Panc1 (cell line): ENCODE measurements at places on chromosomes 2 and 18. TPM values are rescaled to one million over a fixed set of nuclear protein-coding genes. Genes with fewer than 3 reads are reported as not detected.
A peak's percentile ranks its signal among the peaks of the same experiment; 100 is the strongest.

GRCh38 chr2:177778472-177778871 is 294.1 kb downstream of the PDE11A start:
- DNase-seq, result no peak
- no peak overlapping the region for H3K27ac ChIP-seq
- H3K4me1 ChIP-seq, result no peaks in the 10 kb centered on the region
- no peak overlapping the region for H3K4me3 ChIP-seq
- H3K36me3 ChIP-seq, result no peaks in the 10 kb centered on the region

- no peak overlapping the region for H3K4me3 ChIP-seq
- peaks cover 45% of the 10 kb centered on the region for H3K36me3 ChIP-seq
- peak overlapping the region; percentile 100 for H3K27ac ChIP-seq
- H3K27me3 ChIP-seq, result no peaks in the 10 kb centered on the region
- H3K4me1 ChIP-seq, result peaks cover 98% of the 10 kb centered on the region
These were observed 12.9 kb downstream of the FHL2 start for GRCh38 chr2:105385731-105386540.

DNA sequence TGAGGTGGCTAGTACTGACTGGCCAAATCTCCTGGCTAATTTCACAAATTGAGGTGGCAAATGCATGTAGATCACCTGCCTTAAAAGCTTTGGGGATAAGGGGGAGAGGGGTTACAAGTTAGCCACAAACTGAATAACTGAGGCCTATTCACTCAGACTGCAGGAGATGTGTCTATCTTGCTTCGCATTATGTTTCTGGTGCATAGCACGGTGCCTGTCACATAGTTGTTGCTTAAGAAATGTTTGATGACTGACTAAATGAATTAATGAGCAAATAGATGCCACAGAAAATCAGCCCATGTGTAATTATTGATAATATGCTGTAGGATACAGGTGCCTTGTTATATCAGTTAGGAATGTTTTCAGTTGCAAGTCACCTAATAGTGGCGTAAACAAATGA is 12.5 kb upstream of the SLC40A1 start:
- DNase-seq, result no peak
- H3K27me3 ChIP-seq, result no peaks in the 10 kb centered on the region
- no peak overlapping the region for H3K27ac ChIP-seq
- H3K4me3 ChIP-seq, result no peak overlapping the region

- no peak for DNase-seq
- H3K27ac ChIP-seq, result no peak within 1 kb of the TSS
- no peaks in the 10 kb centered on the region for H3K36me3 ChIP-seq
- peak within 1 kb of the TSS; percentile 19 for H3K4me3 ChIP-seq
- H3K27me3 ChIP-seq, result no peaks in the 10 kb centered on the region
- no peaks in the 10 kb centered on the region for H3K4me1 ChIP-seq
These were observed at the start of gene KCNE4 for GRCh38 chr2:223051693-223052289. TSS of gene KCNE4 (plus strand) at chr2:223052190. CDS start at chr2:223052831, 641 bp downstream.

DNA sequence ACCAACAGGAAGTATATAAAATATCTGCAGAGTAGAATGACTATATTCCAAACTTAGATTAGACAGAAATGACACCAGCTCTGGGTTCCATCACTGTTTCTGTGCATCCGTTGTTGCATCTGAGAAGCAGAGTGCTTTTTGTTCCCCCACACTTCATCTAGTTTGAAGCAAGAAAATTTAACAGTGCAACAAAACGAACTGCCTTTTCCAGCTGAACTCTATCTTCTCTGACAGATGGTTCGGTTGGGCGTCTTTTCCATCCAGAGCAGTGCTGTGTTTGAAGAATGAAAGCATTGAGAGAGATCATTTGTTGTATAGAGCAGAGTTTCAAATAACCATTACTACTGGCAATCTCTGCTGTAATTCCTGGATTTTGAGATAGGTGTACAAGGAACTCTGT is 757.5 kb downstream of the DPP10 start:
- H3K27me3 ChIP-seq, result no peaks in the 10 kb centered on the region
- no peak overlapping the region for H3K4me3 ChIP-seq
- no peaks in the 10 kb centered on the region for H3K36me3 ChIP-seq
- H3K4me1 ChIP-seq, result no peaks in the 10 kb centered on the region

- no peaks in the 10 kb centered on the region for H3K4me1 ChIP-seq
- no peak overlapping the region for H3K4me3 ChIP-seq
- H3K27ac ChIP-seq, result no peak overlapping the region
- H3K36me3 ChIP-seq, result no peaks in the 10 kb centered on the region
- H3K27me3 ChIP-seq, result no peaks in the 10 kb centered on the region
These were observed 459.5 kb downstream of the ARHGAP15 start for GRCh38 chr2:143588746-143589145.

GRCh38 chr2:74357627-74358026 is 14.4 kb upstream of the SLC4A5 start:
- H3K27me3 ChIP-seq, result no peaks in the 10 kb centered on the region
- H3K4me1 ChIP-seq, result no peaks in the 10 kb centered on the region
- H3K36me3 ChIP-seq, result no peaks in the 10 kb centered on the region; the same call in none of the 2 replicates
- DNase-seq, result no peak
- H3K27ac ChIP-seq, result no peak overlapping the region

GRCh38 chr2:68809324-68810240 is 61.6 kb downstream of the BMP10 start:
- H3K36me3 ChIP-seq, result no peaks in the 10 kb centered on the region
- H3K27ac ChIP-seq, result no peak overlapping the region
- H3K4me1 ChIP-seq, result no peaks in the 10 kb centered on the region
- no peak for DNase-seq
- no peak overlapping the region for H3K4me3 ChIP-seq

- H3K27me3 ChIP-seq, result no peaks in the 10 kb centered on the region; the same call in 1 of the 2 replicates
- no peak overlapping the region for H3K4me3 ChIP-seq
- no peak for DNase-seq
- no peaks in the 10 kb centered on the region for H3K4me1 ChIP-seq
- no peak overlapping the region for H3K27ac ChIP-seq
These were observed 4.2 kb downstream of the RNF152 start for GRCh38 chr18:61888622-61889021.

DNA sequence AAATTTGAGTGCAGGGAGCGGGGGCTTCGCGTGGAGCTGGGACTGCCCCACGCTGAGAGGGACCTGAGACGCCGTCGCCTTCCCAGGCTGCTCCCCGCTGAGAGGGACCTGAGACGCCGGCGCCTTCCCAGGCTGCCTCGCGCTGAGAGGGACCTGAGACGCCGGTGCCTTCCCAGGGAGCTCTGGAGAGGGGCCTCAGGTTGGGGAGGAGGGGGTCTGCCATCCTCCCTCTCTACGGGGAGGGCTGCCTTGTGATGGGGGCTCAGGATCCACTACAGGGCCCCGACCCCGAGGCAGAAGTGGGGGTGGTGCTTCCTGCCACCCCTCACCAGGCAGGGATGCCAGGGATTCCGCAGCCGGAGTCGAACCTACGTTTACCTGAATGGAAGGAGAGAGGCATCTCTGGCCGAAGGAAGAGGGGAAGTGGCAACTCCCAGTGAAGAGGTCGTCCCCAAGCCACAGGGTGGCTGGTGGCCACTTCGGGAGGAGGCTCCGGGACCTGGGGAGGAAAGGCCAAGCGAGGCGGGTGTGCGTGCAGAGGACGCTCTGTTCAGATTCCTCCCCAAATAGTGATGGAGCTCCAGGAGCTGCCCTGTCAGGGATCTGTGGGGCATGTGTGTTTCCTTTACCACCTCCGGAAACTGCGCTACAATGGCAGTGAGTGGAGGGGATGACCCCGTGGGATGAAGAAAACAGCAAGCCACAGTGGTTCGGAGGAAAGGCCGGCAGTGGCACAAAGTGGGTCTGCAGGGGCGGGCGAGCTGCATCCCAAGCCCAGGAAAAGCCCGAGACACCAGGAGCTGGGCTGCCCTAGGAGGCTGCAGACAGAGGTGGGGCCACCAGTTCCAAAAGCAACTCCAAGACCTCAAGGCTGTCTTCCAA is 108.2 kb upstream of the CTDP1 start:
- no peak overlapping the region for H3K27ac ChIP-seq
- no peaks in the 10 kb centered on the region for H3K4me1 ChIP-seq
- no peak for DNase-seq
- H3K4me3 ChIP-seq, result no peak overlapping the region
- H3K36me3 ChIP-seq, result no peaks in the 10 kb centered on the region

- no peaks in the 10 kb centered on the region for H3K27me3 ChIP-seq
- H3K36me3 ChIP-seq, result no peaks in the 10 kb centered on the region
- H3K4me1 ChIP-seq, result no peaks in the 10 kb centered on the region
- H3K27ac ChIP-seq, result no peak overlapping the region
These were observed 52.1 kb upstream of the ACAA2 start for GRCh38 chr18:49865401-49865800.

DNA sequence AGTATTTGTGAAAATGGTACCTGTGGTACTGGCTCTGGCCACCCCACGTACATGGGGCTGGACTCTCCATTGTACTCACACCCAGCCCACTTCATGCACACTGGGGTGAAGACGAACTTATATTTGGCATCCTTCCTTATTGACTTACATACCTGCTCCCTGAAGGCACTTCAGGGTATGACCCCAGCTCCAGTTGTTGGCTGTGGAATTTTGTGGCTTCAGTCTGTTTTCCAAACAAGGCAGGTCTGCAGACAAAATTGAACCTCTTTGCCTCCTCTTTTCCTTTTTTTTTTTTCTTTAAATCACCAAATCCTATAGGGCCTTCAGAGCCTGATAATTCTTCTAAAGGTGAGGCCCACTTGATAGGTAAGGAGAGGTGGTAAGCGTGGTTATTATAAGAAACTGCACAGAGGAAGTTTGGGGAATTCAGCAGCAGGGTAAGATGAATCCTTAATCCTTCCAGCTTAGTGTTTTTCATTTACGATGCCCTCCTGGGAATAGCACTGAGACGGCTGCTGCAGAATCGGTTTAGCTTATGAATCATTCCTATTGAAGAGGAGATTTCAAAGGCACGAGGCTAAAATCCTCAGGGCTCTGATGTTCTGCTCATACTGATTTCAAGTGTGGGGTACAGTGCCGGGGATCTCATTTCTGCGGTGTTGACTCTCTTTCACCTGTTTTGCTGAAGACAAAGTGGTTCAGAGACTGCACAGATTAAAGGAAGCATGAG is 55.2 kb downstream of the KIF5C start:
- no peak overlapping the region for H3K27ac ChIP-seq
- DNase-seq, result no peak
- H3K4me1 ChIP-seq, result no peaks in the 10 kb centered on the region
- no peaks in the 10 kb centered on the region for H3K27me3 ChIP-seq
- no peak overlapping the region for H3K4me3 ChIP-seq

DNA sequence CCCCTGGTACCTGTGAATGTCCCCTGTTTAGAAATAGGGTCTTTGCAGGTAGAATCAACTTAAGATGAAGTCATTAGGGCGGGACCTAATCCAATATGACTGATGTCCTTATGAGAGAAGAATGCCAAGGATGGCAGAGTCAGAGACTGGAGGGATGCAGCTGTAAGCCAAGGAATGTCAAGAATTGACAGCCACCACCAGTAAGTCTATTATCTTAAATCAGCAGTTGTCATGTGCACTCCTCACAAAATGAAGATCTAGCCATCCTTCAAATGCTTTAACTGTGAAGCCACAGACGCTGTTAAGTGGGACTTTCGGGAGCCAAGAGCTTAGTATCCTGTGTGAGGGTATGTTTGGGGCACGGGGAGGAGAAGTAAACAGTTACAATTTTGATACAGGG is 83.2 kb downstream of the ITGA4 start:
- no peaks in the 10 kb centered on the region for H3K36me3 ChIP-seq
- H3K4me3 ChIP-seq, result no peak overlapping the region
- no peak for DNase-seq
- no peak overlapping the region for H3K27ac ChIP-seq
- H3K27me3 ChIP-seq, result no peaks in the 10 kb centered on the region

GRCh38 chr2:239153806-239154591 is 246.8 kb downstream of the HDAC4 start:
- no peaks in the 10 kb centered on the region for H3K4me1 ChIP-seq
- no peaks in the 10 kb centered on the region; the same call in 1 of the 2 replicates for H3K36me3 ChIP-seq
- H3K27ac ChIP-seq, result no peak overlapping the region

The NEDD4L gene
- 42.9 TPM for total RNA-seq

The RPRD1A gene
- 44.0 TPM for total RNA-seq

The POTEC gene
- not detected for total RNA-seq

The KIF1A gene
- 132 TPM for total RNA-seq

The PARD6G gene
- total RNA-seq, result 5.2 TPM

The FKBP1B gene
- 19.9 TPM for total RNA-seq

The FAM136A gene
- total RNA-seq, result 53.4 TPM

The ASB18 gene
- not detected for total RNA-seq

The FZD7 gene
- 38.1 TPM for total RNA-seq

The PER2 gene
- total RNA-seq, result 9.9 TPM

The CTLA4 gene
- total RNA-seq, result 0.08 TPM

The CHST10 gene
- total RNA-seq, result 22.0 TPM
